NCI-H526 treated with DMSO at 0.1 percent for 48 hours (cell line): ENCODE measurements at places on chromosomes 7 and 10.

- no peak for DNase-seq
Measured at GRCh38 chr10:106384496-106384895, 780.0 kb downstream of the SORCS1 start.

DNA sequence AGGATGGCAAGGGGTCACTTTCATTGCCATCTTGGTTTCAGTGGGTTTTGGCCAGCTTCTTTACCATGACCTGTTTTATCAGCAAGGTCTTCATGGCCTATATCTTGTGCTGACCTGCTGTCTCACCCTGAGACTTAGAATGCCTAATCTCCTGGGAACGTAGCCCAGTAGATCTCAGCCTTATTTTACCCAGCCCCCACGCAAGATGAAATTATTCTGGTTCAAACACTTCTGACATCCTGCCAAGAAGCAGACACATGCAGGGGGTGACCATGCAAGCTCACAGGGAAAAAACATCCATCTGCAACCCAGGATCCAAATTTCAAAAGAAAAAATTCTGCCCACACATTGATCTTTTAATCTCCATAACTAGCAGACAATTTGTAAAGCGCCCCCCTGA, 88.4 kb upstream of the EEPD1 start:
- no peak for DNase-seq

- no peak for DNase-seq
Measured at GRCh38 chr7:57399972-57400371, 50.0 kb upstream of the ZNF716 start.

GRCh38 chr10:30774261-30774660, 144.7 kb upstream of the LYZL2 start:
- no peak for DNase-seq

DNA sequence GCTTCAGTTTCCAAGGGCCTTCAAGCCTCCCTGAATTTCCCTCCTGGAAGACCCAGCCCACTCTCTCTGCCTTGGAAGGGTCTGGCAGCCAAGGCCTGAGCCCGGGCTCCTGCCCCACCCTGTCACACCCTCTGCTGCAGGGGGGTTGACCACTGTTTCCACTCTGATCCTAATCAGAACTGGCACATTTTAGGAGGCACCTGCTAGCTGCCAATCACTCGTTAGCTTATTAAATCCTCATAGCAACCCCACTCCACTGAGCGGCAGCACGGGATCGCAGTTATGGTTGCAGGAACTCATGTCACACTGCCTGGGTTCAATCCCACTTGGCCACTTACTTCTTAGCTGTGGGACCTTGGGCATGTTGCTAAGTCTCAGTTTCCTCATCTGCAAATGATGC, 12.9 kb downstream of the HSPB1 start:
- no peak for DNase-seq

- no peak for DNase-seq
Measured at GRCh38 chr10:75276069-75276872, 40.5 kb upstream of the COMTD1 start.

- DNase-seq, result no peak
Measured at GRCh38 chr7:33854801-33855350, 50.5 kb upstream of the BMPER start.

- DNase-seq, result no peak
Measured at GRCh38 chr7:45657890-45658715, 83.9 kb downstream of the ADCY1 start.

DNA sequence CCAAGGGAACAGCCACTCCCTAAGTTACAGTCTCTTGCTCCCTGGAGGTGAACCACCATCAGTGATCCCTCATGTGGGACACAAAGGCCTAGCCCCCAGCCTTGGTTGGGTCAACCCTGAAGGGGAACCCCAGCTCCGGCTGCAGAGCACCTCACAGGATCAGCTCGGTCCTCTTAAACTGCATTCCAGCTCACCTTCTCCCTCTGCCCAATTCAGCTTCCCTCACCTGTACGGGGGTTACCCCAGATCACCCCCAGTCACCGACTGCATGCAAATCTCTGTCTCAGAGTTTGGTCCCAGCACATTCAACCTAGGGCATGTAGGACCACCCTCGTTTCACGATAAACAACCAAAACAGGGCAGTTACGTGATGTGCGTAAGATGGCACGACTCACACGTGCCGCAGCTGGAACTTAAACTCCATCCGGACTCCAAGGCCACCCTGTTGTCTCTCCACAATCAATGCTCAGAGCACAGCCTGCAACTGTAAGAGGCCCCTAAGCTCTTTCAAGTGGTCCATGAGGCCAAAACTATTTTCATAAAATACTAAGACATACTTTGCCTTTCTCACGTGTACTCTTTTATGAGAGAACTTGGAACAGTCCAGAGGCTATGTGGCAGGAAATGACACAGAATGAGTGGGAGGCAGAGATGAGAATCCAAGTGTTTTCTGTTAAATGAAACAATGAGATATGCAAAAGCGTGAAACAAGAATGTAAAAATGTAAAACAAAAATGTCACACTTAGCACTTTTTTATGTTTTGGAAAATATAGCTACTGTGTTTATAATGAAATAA, 285.2 kb downstream of the PTPRN2 start:
- DNase-seq, result no peak

GRCh38 chr7:131292141-131292905, 35.4 kb upstream of the MKLN1 start:
- no peak for DNase-seq

- DNase-seq, result no peak
Measured at GRCh38 chr7:51927738-51928137, 611.1 kb upstream of the COBL start.

DNA sequence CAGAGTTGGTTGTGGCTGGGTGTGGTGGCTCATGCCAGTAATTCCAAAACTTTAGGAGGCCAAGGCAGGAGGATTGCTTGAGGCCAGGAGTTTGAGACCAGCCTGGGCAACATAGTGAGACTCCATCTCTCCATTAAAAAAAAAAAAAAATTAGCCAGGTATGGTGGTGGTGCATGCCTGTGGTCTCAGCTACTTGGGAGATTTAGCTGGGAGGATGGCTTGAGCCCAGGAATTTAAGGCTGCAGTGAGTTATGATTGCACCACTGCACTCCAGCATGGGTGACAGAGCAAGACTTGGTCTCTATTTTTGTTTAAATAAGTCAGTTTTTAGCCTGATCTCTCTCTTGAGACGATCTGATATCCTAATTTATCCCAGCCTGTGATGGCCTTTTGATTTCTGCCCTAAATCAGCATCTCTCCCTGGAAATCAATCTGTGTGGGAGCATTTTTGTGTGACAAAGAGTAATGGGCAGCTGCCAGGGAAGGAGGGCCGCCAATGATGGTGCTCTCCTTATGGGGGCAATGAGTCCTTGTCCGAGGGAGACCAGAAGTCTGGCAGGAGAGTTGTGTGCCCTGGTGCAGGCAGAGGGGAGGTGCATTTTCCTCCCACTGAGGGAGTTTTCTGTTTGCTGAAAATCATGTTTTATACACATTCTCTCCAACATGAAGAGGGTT, 111.0 kb downstream of the NRP1 start:
- DNase-seq, result no peak

- no peak for DNase-seq
Measured at GRCh38 chr7:129394982-129395914, 39.0 kb upstream of the STRIP2 start.

GRCh38 chr7:50302486-50303334, 1.8 kb upstream of the IKZF1 start:
- no peak for DNase-seq
